ENCODE measurements at places on chromosomes 11 and 22.

- no peaks in the 10 kb centered on the region for H3K36me3 ChIP-seq
- peaks cover 19% of the 10 kb centered on the region for H3K4me1 ChIP-seq
- H3K27me3 ChIP-seq = no peaks in the 10 kb centered on the region
- H3K4me3 ChIP-seq = no peak overlapping the region
- peak overlapping the region; percentile 63 for H3K27ac ChIP-seq
Measured at GRCh38 chr22:29750559-29751538, 16.0 kb downstream of the ZMAT5 start.

- no peaks in the 10 kb centered on the region for H3K27me3 ChIP-seq
- H3K4me1 ChIP-seq = no peaks in the 10 kb centered on the region
- no peak overlapping the region for H3K4me3 ChIP-seq
- H3K27ac ChIP-seq = no peak overlapping the region
Measured at GRCh38 chr11:101553891-101554292, 29.9 kb downstream of the TRPC6 start.

- peaks cover 23% of the 10 kb centered on the region for H3K4me1 ChIP-seq
- no peaks in the 10 kb centered on the region for H3K27me3 ChIP-seq
- peak overlapping the region; percentile 47 for H3K27ac ChIP-seq
- peak overlapping the region; percentile 93 for H3K4me3 ChIP-seq
- DNase-seq = peak; percentile 22
- H3K36me3 ChIP-seq = no peaks in the 10 kb centered on the region
Measured at GRCh38 chr22:20206709-20207215, 55.9 kb upstream of the CCDC188 start.

GRCh38 chr11:34773826-34774225 lies 142.4 kb downstream of the APIP start:
- no peaks in the 10 kb centered on the region for H3K4me1 ChIP-seq
- no peak overlapping the region for H3K27ac ChIP-seq
- peaks cover 39% of the 10 kb centered on the region for H3K27me3 ChIP-seq
- DNase-seq = no peak
- H3K4me3 ChIP-seq = no peak overlapping the region

- peaks cover 57% of the 10 kb centered on the region for H3K4me1 ChIP-seq
- H3K27ac ChIP-seq = peak overlapping the region; percentile 1
- peak; percentile 1 for DNase-seq
- peak overlapping the region; percentile 78 for H3K4me3 ChIP-seq
- peaks cover 14% of the 10 kb centered on the region for H3K27me3 ChIP-seq
Measured at GRCh38 chr22:25563761-25564319, 635 bp upstream of the GRK3 start.

GRCh38 chr11:67312187-67313021 lies 9.1 kb downstream of the SSH3 start:
- H3K27ac ChIP-seq = peak overlapping the region; percentile 66
- peak; percentile 23 for DNase-seq
- H3K4me1 ChIP-seq = peaks cover 28% of the 10 kb centered on the region
- no peaks in the 10 kb centered on the region for H3K36me3 ChIP-seq
- H3K4me3 ChIP-seq = peak overlapping the region; percentile 50

GRCh38 chr11:2663506-2663905 lies 36.3 kb downstream of the KCNQ1OT1 start:
- peaks cover 10% of the 10 kb centered on the region for H3K36me3 ChIP-seq
- H3K27ac ChIP-seq = no peak overlapping the region
- no peak for DNase-seq
- H3K4me3 ChIP-seq = no peak overlapping the region
- no peaks in the 10 kb centered on the region for H3K4me1 ChIP-seq
- H3K27me3 ChIP-seq = no peaks in the 10 kb centered on the region

- no peak for DNase-seq
- H3K27me3 ChIP-seq = no peaks in the 10 kb centered on the region
- no peak overlapping the region for H3K27ac ChIP-seq
- H3K4me3 ChIP-seq = no peak overlapping the region
- H3K36me3 ChIP-seq = no peaks in the 10 kb centered on the region
Measured at GRCh38 chr22:35452351-35452781, 52.4 kb downstream of the MCM5 start.

GRCh38 chr11:12769834-12770345 lies 95.7 kb downstream of the TEAD1 start:
- H3K27me3 ChIP-seq = peaks cover 27% of the 10 kb centered on the region
- no peak overlapping the region for H3K27ac ChIP-seq
- no peak for DNase-seq
- no peaks in the 10 kb centered on the region for H3K36me3 ChIP-seq
- H3K4me3 ChIP-seq = no peak overlapping the region

DNA sequence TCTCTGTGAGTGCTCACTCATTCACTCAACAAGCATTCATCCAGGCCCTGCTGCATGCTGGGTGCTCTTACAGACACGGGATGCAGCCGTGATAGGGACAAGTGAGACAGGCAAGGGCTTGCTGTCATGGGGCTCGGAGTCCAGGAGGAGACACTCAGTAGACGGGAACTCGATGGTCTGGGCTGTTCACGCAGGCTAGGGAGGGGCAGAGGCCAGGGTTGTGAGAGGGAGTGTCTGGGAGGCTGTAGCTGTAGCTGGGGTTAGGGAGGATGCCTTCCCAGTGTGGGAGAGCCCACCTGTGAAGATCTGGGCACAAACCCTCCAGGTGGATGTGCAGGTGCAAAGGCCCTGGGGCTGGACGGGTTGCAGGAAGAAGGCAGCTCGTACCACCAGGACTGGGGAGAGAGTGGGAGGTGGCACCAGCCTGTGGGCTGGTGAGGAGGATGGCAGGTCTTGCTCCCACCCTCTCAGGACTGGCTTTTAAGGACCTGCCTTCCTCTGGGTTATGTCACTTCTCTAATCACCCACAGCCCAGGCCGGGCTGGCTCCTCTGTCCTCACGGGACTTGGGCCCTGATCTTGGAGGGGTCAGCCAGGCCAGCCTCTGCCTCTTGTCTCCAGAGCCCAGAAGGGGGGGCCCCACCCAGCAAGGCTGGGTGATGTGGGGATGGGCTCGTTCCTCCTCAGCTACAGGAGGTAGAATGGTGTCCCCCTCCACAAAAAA lies 24.1 kb downstream of the FGF4 start:
- no peaks in the 10 kb centered on the region for H3K4me1 ChIP-seq
- no peak overlapping the region for H3K4me3 ChIP-seq
- DNase-seq = no peak
- no peaks in the 10 kb centered on the region for H3K36me3 ChIP-seq

DNA sequence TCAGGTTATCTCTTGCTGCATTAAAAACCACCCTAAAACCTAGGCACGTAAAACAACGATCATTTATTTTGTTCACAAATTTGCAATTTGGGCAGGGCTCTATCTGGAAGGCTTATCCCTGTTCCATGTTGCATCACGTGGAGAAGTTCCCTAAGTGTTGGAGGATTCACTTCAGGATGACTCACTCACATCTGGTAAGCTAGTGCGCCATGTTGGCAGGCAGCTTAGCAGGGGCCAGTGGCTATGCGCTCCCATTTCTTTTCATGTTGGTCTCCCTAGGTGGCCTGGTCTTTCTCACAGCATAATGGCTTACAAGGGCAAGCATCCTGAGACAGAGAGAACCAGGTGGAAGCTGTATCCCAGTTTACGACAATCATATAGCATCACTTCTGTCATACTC lies 226.8 kb downstream of the BLID start:
- no peaks in the 10 kb centered on the region for H3K4me1 ChIP-seq
- H3K27ac ChIP-seq = no peak overlapping the region
- no peak overlapping the region for H3K4me3 ChIP-seq
- no peak for DNase-seq
- no peaks in the 10 kb centered on the region for H3K27me3 ChIP-seq

- H3K36me3 ChIP-seq = no peaks in the 10 kb centered on the region
- peaks cover 19% of the 10 kb centered on the region for H3K4me1 ChIP-seq
- H3K27me3 ChIP-seq = no peaks in the 10 kb centered on the region
- DNase-seq = peak; percentile 52
Measured at GRCh38 chr11:108498046-108498815, at the start of gene POGLUT3. Gene POGLUT3 (minus strand): TSS chr11:108498384. CDS start chr11:108498366, 18 bp downstream.

- H3K27ac ChIP-seq = no peak overlapping the region
- H3K4me1 ChIP-seq = peaks cover 22% of the 10 kb centered on the region
- H3K4me3 ChIP-seq = no peak overlapping the region
- peaks cover 52% of the 10 kb centered on the region for H3K27me3 ChIP-seq
- no peak for DNase-seq
Measured at GRCh38 chr11:36316049-36316448, 20.0 kb downstream of the PRR5L start.

DNA sequence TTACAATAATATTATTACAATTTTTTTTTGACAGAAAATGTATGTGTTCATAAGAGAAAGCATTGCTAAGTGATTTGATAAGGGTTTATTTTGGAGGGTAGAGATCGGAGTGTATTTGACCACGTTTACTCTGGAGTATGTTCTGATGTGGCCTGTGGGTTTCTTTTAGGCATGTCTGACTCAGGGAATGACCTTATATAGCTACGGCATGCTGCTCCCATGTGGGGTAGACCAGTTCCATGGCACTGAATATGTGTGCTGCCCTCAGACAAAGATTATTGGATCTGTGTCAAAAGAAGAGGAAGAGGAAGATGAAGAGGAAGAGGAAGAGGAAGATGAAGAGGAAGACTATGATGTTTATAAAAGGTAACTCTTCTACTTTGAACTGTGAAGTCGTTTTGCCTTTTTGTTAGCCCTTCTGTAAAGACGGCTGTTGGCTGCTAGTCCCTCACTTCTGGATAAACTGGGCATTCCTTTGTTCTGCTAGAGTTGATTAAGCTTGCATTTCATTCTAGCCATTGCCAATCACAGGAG lies 38.1 kb upstream of the ST14 start:
- DNase-seq = peak; percentile 54
- H3K36me3 ChIP-seq = peaks cover 6% of the 10 kb centered on the region
- H3K4me1 ChIP-seq = peaks cover 56% of the 10 kb centered on the region
- H3K4me3 ChIP-seq = no peak overlapping the region

DNA sequence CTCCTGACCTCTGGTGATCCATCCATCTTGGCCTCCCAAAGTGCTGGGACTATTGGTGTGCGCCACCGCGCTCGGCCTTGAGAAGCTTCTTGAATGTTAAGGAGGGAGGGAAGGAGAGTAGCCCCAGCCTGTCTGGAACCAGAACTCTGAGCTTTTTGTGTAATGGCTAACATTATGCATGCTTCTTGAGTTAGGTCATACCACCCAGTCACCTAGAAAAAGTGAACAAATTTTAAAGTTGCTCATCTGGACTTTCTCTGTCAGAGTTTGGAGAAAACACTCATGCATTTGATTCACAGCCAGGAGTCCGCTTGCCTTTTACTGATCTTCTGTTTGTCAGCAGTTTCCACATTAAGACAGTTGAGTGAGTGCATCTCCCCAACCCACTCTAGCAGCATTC lies 82.1 kb downstream of the PPP6R3 start:
- H3K27me3 ChIP-seq = no peaks in the 10 kb centered on the region
- peaks cover 40% of the 10 kb centered on the region for H3K36me3 ChIP-seq
- no peak overlapping the region for H3K27ac ChIP-seq
- no peak for DNase-seq

DNA sequence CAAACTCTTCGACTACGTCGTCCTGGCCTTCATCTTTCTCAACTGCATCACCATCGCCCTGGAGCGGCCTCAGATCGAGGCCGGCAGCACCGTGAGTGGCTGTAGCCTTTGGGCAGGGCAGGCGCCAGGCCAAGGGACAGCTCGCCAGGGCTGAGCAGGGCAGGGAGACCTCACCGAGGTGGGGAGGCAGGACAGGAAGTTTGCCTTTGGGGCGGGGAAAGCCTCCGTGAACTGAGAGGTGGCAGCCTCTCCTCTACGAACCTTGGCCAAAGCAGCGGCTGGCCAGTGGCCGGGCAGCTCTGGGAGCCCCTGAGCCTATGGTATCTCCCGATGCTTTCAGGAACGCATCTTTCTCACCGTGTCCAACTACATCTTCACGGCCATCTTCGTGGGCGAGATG lies 93.2 kb downstream of the CACNA1I start:
- H3K4me3 ChIP-seq = no peak overlapping the region
- no peak overlapping the region for H3K27ac ChIP-seq
- H3K4me1 ChIP-seq = peaks cover 17% of the 10 kb centered on the region
- H3K36me3 ChIP-seq = no peaks in the 10 kb centered on the region
- no peak for DNase-seq
- peaks cover 11% of the 10 kb centered on the region for H3K27me3 ChIP-seq

DNA sequence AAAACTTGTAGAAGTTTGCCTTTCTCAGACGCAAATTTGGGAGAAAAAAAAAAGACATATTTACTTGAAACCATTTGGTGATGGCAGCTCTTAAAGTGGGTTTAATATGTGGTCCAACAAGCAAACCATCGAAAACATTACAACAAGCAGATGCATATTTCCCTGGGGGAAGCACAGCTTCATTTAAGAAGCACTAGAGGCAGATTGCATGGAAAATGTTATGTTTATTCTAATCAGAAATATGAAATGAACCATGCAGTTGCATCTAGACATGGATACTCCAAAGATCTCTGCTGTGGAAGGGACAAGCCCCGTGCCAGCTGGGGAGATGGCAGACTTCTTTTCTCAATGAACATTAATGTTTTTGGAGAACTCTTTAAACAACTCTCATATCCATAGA lies 57.4 kb upstream of the PARVA start:
- DNase-seq = no peak
- no peaks in the 10 kb centered on the region for H3K27me3 ChIP-seq
- H3K4me3 ChIP-seq = no peak overlapping the region
- H3K27ac ChIP-seq = no peak overlapping the region

DNA sequence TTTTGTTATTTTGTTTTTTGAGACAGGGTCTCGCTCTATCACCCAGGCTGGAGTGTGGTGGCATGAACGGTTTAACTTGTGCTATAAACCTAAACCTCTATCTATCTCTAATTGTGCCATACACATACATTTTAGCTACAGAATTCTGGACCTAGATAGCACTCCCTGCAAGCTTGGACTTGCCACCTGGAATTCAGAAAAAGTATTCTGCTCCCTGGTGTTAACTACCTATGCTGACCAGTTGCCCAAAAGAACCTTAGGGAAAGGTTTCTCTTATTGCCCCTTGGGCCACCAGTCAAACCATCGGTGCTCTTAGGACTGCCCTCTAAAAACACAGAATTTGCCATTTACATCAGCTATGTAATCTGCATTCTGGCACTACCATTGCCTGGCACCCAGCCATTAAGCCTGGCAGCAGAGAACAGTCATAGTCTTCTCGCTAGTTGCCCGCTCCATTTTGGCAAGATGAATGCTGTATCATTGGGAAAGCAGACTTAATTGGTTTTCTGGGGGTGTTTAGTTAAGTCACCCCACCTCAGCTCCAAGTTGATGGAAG lies 55.3 kb downstream of the ETS1 start:
- no peak overlapping the region for H3K4me3 ChIP-seq
- no peaks in the 10 kb centered on the region for H3K27me3 ChIP-seq
- H3K36me3 ChIP-seq = peaks cover 8% of the 10 kb centered on the region
- H3K4me1 ChIP-seq = peaks cover 73% of the 10 kb centered on the region
- H3K27ac ChIP-seq = no peak overlapping the region
- no peak for DNase-seq

GRCh38 chr11:61007956-61008896 lies 36.7 kb downstream of the CD6 start:
- H3K27me3 ChIP-seq = no peaks in the 10 kb centered on the region
- DNase-seq = no peak
- peaks cover 34% of the 10 kb centered on the region for H3K36me3 ChIP-seq
- H3K4me1 ChIP-seq = peaks cover 91% of the 10 kb centered on the region
- peak overlapping the region; percentile 65 for H3K27ac ChIP-seq

DNA sequence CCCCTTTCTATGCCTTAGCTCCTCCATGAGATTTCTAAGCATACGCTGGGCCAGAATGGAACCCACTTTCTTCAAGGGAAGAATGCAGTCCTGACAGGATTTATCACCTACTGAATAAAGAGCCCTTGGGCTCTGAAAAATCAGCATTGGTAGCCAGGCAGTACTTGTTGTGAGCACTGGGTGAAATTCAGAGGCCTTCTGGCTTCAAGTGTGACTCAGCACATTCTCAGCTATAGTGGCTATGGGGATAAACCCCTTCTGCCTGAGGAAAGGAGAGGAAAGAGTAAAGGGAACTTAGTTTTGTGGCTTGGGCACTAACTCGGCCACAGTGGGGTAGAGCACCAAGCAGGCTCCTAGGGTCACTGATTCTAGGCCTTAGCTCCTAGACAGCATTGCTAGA lies 574.8 kb downstream of the JRKL start:
- H3K4me3 ChIP-seq = no peak overlapping the region
- H3K36me3 ChIP-seq = no peaks in the 10 kb centered on the region
- H3K4me1 ChIP-seq = no peaks in the 10 kb centered on the region
